Stimulated activated CD8-positive, alpha-beta memory T cell treated with anti-CD3 and anti-CD28 coated beads, Interleukin-4, amount 100 ng/mL, for 24 hours (primary cell): ENCODE measurements at places on chromosomes 4 and X.

GRCh38 chr4:174135936-174136406 is 147.5 kb downstream of the FBXO8 start:
- no peak for DNase-seq

DNA sequence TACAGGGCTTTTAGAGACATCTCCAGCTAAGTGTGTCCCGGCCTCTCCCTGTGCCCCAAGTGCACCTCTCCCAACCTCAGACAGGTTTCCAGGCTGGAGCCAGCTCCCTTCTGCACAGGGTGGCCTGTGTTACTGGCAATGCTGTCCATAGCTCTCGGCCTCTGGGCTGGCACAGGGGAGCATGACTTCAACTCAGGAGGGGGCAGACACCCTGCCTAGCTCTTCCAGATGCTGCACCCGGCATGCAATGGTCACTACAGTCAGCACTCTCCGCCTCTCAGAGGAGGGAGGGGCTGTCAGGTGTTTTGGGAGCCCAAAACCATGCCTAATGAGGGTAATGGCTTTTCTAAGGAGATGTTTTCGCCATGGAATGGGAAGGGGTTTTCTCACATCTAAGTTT is 2.4 kb upstream of the IRAK1 start:
- no peak for DNase-seq

DNA sequence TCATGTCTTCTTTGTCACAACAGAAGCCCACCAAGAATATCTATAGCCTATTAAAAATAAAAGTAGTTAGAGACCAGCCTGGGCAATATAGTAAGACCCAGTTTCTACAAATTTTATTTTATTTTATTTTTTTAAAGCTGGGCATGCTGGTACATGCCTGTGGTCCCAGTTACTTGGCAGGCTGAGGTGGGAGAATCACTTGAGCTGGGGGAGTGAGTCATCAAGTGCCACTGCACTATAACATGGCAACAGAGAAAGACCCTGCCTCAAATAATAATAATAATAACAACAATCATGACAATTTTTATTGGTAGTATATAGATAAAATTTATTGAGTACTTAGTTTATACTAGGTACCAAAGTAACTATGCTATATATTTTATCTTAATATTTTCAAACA is 93.0 kb upstream of the NPFFR2 start:
- DNase-seq, result no peak

- DNase-seq, result no peak
Measured at GRCh38 chr4:28621591-28621990, 1761.0 kb downstream of the STIM2 start.

DNA sequence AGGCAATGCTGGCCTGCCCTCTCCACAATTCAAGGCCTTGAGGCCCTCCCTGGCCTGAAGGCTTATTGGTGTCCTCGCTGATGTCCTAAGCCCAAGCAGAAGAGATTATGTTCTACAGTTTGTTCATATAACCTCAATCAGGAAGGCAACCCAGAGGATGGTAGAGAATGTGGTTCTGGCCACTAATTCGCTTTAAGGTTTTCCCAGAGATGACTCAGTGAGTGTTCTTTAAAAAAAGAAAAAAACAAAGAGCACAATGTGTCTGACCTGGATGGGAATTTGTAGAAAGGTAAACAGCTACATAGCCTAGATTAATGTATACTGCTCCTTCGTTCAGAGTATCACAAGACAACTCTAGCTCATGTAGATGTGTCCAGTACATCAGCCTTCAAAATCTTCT is 66.0 kb downstream of the MANBA start:
- DNase-seq, result no peak

- no peak for DNase-seq
Measured at GRCh38 chr4:132001542-132001941, 1147.6 kb upstream of the PCDH10 start.

- no peak for DNase-seq
Measured at GRCh38 chr4:133972586-133972985, 229.0 kb downstream of the PABPC4L start.

- DNase-seq, result no peak
Measured at GRCh38 chrX:100611951-100612350, 24.7 kb downstream of the TSPAN6 start.

- DNase-seq, result no peak
Measured at GRCh38 chr4:115219315-115219860, 106.0 kb upstream of the NDST4 start.

DNA sequence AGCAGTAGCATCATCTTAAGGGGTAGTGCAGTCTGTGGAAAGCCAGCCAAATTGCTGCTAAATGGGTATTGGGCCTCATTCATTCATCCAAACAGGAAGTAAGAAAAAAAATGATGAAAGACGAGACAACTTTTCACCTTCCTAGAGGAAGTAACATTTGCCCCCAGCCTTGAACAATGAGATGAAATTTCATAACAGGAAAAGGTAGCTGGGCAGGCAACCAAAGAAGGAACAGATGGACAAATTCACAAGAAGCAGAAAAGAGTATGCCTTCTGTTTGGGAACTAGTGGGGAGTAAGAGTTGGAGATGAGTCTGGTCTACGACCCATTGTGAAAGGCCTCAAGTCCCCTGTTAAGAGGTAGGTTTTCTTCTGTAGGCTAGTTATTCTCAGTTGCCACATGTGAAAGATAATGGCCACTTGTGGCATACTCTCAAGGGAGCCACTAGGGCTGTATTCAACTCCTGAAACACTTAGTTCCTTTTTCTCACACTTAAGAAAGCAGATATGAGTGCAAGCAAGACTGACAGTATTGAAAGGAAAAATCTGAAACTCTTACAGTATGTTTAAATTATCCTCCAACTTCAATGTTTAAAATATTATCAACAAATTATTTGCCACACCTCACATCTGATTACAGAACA is 190.4 kb downstream of the AR start:
- DNase-seq, result no peak

DNA sequence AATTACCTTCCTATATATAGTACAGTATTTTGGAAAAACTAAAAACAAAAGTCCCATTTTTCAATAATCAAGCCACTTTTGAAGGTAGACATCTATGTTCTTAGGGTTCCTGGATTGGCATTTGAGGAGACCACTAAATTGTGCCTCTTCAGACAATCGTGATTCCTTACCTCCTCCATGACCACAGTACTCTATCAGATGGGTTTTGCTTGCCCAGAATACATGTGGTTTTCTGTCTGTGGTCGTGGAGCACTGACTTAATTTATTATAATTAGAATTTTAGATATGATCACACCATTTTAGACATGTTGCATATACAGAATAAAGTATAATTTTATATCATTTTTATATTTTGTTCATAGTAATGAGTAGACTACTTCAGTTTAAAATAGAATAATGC is 67.9 kb downstream of the NDST3 start:
- no peak for DNase-seq

DNA sequence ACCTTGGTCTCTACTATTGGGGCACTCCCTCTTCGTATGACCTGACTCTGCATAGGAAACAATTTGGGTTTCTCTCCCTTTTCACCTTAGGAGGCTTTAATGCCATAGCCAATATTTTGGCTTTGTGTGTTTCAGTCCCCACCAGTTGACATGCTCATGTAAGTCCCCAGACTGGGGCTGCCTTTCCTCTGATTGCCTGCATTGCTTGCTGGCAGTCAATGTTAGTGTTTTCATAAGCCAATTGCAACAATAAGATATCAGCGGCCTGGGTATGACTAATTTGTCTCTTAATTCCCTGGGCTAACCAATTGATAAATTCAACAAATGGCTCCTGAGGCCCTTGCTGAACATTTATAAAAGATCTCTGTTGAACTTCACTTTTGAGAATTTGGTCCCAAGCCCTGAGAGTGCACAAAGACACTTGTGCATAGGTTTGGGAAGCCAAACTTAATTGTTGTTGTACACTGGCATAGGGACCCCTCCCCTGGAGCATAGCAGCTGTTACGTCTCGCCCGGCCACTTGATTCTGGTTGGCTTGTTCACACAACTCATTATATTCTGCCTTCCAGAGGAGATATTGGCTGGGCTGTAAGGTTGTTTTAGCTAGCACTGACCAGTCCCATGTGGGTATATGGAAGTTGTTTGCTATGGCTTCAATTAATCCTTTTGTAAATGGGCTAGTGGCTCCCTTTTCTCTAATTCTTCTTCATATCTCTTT is 206.2 kb downstream of the PABPC4L start:
- DNase-seq, result no peak

- DNase-seq, result no peak
Measured at GRCh38 chrX:29397506-29397905, 810.3 kb downstream of the IL1RAPL1 start.

DNA sequence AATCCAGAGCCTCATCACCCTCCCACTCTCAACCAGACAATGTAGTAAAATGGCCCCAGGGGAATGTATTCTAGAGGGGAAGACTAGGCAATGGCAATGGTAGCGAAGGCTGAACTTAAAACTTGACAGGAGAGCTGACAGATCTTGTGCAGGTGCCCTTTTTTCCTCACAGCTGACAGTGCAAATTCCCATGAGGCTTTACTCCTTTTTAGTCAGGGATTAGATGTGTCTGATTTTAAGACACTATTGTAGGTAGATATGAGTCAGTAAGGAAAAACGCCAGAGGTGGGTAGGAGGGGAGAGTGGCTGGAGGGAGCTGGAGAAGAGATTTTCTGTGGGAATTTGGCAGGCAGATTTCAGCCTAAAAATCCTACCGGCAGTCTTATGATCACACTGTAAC is 10.7 kb downstream of the CAPN6 start:
- DNase-seq, result no peak

DNA sequence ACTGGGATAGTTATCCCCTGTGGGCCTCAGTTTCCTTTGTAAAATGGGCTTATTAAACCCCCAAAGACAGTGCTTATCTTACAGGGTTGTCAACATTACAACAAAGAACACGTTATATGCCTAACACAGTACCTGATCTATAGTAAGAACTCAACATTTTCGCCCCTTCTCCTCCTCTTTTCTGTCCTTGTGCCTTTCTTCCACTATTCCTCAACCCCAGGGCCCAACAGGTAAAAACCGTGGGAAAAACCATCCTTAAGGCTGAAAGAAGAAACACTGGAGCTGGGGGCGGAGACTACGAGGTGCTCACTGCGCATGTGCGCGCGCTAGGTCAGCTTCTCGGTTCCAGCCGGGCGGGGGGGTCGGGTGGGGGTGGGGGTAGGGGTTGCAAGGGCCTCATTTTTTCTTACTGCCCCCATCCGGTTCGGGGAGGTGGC is 426 bp upstream of the XIAP start:
- no peak for DNase-seq

GRCh38 chrX:140050906-140051305 is 85.6 kb upstream of the CXorf66 start:
- no peak for DNase-seq

DNA sequence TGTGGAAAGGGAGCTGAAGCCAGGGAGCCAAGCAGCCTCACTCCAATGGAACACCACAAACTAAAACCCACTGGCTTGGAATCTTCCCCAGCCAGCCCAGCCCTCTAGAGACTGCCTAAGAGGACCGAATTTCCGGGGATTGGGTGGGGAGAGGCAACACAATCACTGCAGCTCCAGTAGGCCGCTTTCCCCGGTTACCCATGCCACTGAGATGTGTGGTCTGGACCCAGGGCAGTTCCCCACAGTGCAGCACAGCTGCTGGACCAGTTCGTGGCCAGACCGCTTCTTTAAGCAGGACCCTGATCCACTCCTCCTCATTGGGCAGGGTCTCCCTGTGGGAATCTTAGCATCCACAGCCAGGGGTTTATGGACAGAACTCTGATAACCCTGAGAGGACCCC is 91.9 kb upstream of the PAGE3 start:
- no peak for DNase-seq

- DNase-seq, result no peak
Measured at GRCh38 chr4:147345662-147346061, 135.2 kb upstream of the EDNRA start.

DNA sequence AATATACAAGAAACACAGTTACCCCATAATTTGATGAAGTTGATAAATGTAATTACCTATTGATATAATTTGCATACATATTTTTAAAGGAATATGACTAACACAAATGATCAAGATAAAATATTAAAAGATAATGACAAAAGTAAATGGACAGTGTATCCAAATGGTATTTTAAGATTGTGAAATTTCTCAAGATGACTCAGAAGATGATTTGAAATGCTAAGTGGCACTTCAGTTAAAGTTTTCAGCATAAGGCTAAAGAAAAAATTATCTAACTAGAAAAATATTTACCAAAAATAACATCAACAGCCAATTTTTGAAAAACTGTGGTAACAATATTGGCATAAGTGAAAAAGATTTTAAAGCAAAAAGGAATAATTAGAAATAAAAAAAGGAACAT is 248.4 kb upstream of the NDST4 start:
- DNase-seq, result no peak

DNA sequence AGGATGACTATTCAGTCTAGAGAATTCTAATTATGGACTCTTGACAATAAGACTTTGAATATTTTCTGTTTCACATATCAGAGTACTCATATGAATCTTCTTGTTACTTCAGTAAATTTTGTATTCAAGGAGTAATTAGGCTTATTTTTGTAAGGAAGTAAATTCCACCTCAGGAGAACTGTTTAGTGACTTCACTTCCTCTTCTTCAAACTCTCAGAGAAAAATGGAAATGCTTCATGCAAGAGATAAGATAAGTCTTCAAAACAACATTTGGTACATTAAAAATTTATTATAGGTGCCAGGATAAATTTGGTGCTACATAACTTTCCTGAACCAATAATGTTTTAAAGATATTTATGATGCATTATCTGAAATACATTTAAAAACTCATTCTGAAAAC is 1421.9 kb downstream of the PCDH7 start:
- no peak for DNase-seq

DNA sequence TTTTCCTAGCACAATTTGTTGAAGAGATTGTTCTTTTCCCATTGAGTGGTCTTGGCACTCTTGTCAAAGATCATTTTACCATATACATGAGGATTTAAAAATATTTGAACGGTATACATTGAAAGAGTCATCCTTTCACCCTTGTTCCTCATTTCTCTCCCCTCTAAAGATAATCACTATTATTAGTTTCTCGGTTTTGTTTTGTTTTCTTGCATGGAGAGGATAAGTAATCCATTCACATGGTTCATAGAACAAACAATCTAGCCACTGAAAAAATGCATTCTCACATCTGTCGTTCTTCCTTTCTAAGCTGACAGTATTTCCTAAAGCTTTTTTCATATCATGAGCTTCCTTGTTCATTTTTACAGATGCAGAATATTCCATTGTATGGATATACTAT is 39.2 kb upstream of the MSMO1 start:
- no peak for DNase-seq

DNA sequence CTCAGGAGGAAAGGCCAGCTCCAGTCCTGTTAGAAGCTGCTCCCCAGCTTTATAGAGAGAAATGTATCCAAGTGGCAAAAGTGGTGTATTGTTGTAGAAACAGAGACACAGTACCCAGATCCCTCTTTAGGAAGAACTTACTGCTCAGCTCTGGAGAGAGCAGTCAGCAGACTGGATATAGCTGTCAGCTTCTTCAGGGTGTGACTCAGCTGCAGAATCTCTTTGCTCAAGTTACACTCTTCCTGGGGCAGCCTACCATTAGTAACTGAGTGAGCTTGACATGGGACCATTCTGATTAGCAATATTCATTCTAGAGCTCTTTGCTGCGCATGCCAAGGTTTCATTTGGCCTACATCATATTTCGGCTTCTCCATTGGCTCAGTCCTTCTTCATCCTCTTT is 40.5 kb downstream of the ATP1B4 start:
- no peak for DNase-seq

- no peak for DNase-seq
Measured at GRCh38 chrX:39577206-39577984, 520.4 kb downstream of the BCOR start.

GRCh38 chr4:1593458-1593857 is 90.7 kb downstream of the FAM53A start:
- DNase-seq, result no peak
